ENCODE measurements at places on chromosomes 16 and 17.

DNA sequence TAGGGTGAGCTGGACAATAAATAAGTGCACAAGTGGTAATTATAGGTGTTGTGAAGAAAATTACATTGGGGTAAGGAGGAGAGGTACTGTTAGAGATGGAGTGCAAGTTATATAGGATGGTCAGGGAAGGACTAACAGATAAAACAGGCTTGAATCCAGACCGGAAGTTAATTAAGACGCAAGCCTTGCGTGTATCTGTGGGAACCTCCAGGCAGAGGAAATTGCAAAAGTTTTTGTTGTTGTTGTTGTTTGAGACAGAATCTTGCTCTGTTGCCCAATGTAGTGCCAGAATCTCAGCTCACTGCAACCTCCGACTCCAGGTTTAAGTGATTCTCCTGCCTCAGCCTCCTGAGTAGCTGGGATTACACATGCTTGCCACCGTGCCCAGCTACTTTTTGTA is 2.4 kb upstream of the ZNF18 start:
- DNase-seq = no peak

DNA sequence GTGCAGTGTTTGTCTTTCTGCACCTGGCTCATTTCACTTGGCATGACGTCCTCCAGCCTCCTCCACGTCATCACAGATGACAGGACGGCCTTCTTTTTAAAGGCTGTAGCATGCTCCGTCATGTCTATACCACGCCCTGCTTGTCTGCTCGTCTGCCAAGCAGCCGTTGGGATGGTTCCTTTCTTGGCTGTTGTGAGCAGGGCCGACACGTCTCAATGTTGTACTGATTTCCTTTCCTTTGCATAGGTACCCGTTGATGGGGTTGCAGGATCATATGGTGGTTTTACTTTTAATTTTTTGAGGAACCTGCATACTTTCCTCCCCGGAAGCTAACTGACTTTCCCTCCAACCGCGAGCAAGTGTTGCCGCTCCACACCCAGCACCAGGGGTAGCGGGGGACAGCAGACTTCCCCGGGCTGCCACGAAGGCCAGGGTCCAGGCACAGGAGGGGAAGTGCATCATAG is 212.2 kb upstream of the ZNF469 start:
- no peak for DNase-seq

DNA sequence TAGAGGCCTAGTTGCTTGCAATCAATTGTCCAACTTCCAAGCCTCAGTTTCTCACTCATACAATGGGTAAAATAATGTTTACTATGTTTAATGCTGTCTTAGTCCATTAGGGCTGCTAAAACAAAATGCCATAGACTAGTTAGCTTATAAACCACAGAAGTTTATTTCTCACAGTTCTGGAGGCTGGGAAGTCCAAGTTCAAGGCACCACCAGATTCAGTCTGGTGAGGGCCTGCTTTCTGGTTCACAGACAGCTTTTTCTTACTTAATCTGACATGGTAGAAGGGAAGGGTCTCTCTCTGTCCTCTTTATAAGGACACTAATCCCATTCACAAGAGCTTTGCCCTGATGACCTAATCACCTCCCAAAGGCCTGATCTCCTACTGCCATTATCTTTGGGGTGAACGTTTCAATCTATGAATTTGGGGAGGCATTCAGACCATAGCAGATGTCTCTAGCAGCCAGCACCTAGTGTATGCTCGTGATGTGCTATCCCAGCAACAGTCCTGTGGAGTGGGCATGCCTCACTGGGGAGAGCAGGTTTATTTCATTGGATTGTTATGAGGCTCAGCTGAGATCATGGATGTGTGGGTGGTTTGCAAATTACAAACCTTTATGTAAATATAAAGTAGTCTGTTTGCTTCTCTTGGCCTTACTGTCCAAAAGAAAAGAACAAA is 25.2 kb downstream of the YPEL2 start:
- no peak for DNase-seq

DNA sequence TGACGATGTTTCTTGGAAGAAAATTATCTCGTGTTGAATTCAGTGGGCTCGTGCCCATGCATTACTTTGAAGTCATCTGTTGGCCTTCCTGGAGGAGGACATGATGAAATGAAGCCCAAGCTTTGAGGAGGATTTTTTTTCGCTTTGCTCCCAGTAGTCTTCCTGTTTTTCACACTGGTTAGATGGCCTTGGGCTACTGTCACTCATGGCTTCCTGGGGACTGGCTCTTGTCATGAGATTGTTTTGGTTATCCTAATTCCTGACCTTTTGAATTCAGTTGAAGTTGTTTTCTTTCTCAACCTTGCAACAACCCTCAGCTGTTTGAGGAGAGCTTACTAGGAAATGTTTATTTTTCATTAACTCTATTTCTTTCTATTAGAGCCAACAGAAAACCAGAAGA is 430.7 kb downstream of the HS3ST3B1 start:
- no peak for DNase-seq

- DNase-seq = peak; percentile 91
These were observed at the start of gene ICAM2 for GRCh38 chr17:64020056-64020766. TSS of gene ICAM2 (minus strand) at chr17:64020633. CDS start at chr17:64006691, 13,942 bp downstream.

GRCh38 chr17:69447726-69448125 is 33.2 kb downstream of the MAP2K6 start:
- DNase-seq = no peak

DNA sequence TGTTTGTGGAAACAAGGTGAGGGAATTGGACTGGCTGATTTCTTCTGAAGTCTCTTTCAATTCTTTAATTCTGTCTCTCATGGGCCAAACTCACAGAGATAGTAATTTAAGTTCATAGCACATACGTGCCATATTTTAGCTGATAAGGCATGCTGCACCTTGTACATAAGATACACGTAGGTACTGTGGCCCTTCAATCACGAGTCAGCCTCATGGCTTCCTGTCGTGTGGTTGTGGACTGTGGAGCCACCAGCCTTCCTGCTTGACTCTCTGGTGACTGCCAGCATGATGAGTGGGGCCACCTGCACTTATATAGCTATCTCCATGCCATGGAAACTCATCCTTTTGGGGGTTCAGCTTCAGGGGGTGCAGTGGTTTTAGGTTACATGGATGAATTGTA is 25.1 kb downstream of the KSR1 start:
- DNase-seq = peak; percentile 31

DNA sequence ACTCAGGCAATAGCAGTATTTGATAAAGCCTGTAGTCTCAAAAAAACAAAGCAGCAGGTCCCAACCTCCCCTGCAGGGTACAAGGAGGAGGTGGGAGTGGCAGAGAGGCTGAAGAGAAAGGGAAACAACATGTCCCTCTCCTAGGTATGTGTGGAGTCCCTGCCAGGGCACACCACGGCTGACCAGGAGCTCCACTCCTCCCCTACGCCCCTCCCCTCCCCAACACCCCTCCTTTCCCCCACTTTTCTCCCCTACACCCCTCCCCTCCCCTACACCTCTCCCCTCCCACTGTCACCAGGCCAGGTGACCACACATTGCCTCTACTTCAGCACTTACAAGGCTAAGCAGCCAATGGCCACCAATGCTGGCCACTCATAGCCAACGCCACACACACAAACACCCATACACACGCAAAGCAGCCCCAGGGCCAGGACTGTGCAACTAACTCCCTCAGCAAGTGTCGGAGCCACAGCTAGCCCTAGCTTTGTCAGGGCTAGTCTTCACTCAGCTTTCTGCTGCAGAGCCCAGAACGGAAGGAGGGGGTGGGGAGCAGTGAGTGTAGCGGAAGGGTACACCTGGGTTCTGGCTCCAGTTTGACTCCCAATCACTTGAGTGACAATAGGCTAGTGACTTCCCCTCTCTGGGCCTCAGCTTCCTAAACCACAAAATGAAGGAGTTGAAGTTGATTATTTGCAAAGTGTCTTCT is 8.2 kb downstream of the CAVIN1 start:
- DNase-seq = peak; percentile 23

DNA sequence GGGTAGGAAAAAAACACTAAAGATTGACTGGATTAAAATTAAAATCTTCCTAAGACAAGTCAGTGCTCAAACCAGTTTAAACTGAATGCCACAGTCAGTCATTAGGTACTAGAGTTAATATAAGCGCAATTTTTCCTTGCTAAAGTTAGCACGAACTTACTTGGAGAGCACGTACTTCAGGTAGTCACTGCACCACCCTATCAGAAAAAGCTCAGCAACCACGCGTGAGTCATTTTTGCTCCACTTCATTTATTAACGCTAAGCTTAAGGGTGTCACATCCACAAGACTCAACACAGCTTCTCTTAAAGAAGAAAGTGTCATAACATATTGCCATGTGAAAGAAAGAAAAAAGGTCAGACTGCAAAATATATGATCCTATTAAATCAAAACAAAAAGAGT is 53.1 kb downstream of the TEX2 start:
- DNase-seq = no peak

DNA sequence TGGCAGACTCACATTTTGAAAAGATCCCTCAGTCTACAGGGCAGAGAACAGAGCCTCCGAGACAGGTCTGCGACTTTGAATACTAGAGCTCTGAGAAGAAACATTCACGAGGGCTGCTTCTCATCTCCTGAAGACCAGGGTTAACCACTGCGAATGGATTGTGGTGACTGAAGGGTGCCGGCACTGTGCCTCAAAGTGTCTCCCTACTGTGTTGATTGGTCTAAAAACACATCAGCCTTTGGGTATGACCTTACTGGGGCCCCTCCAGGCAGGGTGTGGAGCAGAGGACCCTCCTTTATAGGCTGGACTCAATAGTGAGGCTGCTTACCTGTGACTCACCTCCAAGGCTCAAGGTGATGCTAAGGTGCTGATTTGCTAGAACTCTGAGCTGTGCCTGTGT is 2.6 kb upstream of the LGALS9 start:
- DNase-seq = no peak

DNA sequence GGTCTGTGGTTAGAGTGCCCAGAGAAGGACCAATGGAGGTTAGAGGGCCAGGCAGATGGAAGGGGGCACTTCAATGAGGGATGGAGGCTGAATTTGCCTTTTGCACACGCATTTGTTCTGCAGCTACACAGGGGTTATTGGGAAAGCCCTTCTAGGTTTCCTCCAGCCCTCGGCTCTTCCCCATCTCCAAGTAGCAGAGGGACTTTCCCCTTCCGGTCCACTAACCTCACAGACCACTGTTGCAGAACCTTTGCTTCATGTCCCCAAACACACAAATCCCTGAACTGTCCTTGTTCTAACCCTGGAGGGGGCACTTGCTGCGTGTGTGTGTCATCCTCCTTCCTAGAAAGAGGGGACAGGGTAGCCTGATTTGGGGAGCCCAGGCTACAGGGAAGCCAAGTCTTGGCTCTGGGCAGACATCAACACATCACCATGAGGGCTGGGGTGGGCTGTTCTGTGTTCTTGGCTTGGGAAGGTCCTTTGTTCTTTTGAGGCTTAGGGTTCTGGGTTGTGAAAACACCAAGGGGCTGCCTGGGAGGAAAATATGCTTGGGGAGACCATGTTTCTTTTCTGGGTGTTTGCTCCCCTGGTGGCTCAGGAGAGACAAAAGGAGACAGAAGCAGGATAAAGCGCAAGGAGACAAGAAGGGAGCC is 7.3 kb upstream of the NR1D1 start:
- no peak for DNase-seq

DNA sequence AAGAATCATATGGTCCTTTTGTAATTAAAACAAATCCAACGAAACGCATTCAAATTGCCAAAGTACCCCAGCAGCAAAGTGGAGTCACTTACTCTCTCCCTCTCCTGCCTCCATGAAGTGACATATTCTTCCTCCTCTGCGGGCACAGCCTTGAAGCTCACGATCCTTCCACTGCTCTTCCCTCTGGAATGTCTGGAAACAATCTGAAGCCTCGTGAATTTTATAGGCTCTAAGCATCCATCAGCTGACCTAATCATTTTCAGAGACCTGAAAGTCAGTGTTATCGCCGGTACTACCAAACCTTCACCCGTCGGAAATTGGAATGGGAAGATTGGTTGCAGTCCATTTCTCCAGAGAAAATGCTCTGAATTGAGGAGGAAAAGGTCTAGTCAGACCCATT is 134.5 kb upstream of the FOXF1 start:
- no peak for DNase-seq

DNA sequence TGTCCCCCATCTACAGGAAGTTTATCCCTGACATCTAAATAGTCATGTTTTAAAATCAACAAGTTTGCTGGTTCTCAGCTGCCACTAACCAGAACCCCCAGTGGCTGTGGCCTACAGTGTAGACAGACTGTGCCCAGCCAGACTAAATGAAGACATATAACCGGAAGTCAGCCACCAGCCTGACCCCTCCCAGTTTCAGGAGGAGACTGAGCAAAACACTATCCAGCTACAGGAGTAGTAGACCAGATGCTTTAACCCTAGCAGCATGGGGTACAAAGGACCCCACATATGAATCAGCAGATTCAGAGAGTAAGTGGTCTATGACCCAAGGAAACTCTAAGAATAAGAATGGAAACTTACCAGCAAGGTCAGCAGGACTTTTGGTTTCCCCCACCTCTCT is 83.4 kb downstream of the HIC1 start:
- DNase-seq = no peak

GRCh38 chr16:67613808-67614207 is 31.1 kb upstream of the CARMIL2 start:
- DNase-seq = no peak

- DNase-seq = no peak
These were observed 885 bp upstream of the SLC35B1 start for GRCh38 chr17:49708515-49709183.

GRCh38 chr16:55530316-55530856 is 21.5 kb downstream of the LPCAT2 start:
- no peak for DNase-seq

GRCh38 chr17:45812102-45812501 is 28.0 kb downstream of the CRHR1 start:
- no peak for DNase-seq

DNA sequence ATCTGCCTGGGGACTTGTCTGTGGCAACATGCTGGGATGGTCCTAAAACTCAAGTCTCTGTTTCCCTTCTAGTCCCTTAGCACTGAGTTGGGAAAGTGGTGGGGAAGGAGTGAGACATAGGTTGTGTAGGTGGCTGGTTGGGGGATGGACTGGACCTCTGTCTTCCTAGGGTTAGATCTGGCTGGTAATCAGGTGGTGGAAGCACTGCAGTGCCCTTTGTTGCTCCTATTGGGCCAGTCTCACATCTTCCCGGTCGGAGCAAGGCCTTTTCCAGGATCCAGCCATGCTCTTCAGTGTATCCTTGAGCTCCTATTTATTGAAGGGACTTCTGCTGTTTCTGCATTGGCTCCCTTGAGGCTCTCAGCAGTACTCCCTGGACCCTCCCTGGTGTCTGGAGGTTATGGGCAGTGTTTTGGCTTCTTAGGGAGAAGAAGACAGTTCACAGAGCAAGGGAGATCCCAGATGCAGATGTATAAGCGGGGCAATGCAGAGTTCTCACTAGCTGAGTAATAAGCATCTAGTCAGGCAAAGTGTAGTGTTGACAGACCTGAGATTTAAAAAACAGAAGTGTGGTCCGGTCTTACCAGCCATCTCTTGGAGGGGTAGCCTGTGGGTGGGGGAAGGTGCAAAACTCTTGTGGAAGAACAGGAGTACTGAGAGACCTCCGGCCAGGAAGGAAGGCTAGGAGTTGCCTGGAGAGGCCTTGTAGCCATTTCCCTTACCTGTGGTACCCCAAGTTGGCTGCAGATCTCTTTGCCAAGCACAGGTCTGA is 1.3 kb upstream of the NUTF2 start:
- DNase-seq = no peak
